ENCODE measurements at places on chromosomes 4 and X. TPM values are rescaled to one million over a fixed set of nuclear protein-coding genes. Genes with fewer than 3 reads are reported as not detected.

GRCh38 chr4:47251348-47252135, 212.0 kb downstream of the COMMD8 start:
- H3K27me3 ChIP-seq: no peaks in the 10 kb centered on the region
- H3K4me3 ChIP-seq: no peak overlapping the region
- no peak for DNase-seq
- H3K36me3 ChIP-seq: no peaks in the 10 kb centered on the region
- H3K27ac ChIP-seq: no peak overlapping the region
- H3K4me1 ChIP-seq: no peaks in the 10 kb centered on the region

- peak overlapping the region; percentile 49 for H3K27ac ChIP-seq
- DNase-seq: no peak
- H3K4me1 ChIP-seq: peaks cover 24% of the 10 kb centered on the region
Observed at GRCh38 chr4:158817562-158818296, 48.9 kb downstream of the FNIP2 start.

DNA sequence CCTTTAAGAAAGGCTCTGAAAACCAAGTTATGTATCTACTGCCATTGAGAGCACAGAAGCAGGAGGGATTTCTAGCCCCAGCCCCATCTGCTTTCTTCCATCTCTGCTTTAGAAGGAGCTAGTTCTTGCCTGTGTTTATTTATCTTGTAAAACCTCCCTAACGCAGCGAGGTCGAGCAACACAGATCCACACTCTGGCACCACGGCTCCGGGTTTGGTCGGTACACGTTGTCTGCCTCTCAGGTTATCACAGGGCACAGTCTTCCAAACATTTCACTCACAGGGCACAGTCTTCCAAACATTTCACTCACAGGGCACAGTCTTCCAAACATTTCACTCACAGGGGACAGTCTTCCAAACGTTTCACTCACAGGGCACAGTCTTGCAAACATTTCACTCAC, 69.7 kb upstream of the TLR3 start:
- no peaks in the 10 kb centered on the region for H3K27me3 ChIP-seq
- H3K36me3 ChIP-seq: no peaks in the 10 kb centered on the region
- no peak overlapping the region for H3K4me3 ChIP-seq
- DNase-seq: no peak
- H3K4me1 ChIP-seq: no peaks in the 10 kb centered on the region

- no peak overlapping the region for H3K27ac ChIP-seq
- no peaks in the 10 kb centered on the region for H3K4me1 ChIP-seq
- H3K36me3 ChIP-seq: no peaks in the 10 kb centered on the region
- H3K27me3 ChIP-seq: no peaks in the 10 kb centered on the region
Observed at GRCh38 chrX:136076942-136077341, 70.4 kb upstream of the FHL1 start.

- no peaks in the 10 kb centered on the region for H3K36me3 ChIP-seq
- no peak overlapping the region for H3K4me3 ChIP-seq
- H3K4me1 ChIP-seq: peaks cover 9% of the 10 kb centered on the region
- H3K27me3 ChIP-seq: no peaks in the 10 kb centered on the region
- H3K27ac ChIP-seq: no peak overlapping the region
- no peak for DNase-seq
Observed at GRCh38 chr4:138266948-138267347, 24.8 kb upstream of the SLC7A11 start.

DNA sequence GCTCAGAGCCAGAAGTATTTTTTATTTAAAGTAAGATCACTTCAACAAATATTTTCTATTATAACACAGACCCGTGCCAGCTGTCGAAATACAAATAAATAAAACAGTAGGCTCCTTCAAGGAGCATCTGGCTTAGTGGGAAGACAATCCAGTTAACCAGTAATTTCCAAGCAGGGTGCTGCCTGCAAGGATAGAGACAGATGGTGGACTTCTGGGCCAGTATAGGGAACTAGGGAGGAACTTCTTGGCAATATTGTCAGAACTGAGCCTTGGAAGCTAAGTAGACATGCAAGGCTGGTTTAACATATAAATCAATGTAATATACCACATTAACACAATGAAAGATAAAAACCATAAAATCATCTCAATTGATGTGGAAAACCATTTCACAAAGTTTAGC, 17.0 kb upstream of the MTMR1 start:
- H3K27me3 ChIP-seq: no peaks in the 10 kb centered on the region
- DNase-seq: no peak
- no peak overlapping the region for H3K4me3 ChIP-seq
- no peak overlapping the region for H3K27ac ChIP-seq
- H3K36me3 ChIP-seq: no peaks in the 10 kb centered on the region

DNA sequence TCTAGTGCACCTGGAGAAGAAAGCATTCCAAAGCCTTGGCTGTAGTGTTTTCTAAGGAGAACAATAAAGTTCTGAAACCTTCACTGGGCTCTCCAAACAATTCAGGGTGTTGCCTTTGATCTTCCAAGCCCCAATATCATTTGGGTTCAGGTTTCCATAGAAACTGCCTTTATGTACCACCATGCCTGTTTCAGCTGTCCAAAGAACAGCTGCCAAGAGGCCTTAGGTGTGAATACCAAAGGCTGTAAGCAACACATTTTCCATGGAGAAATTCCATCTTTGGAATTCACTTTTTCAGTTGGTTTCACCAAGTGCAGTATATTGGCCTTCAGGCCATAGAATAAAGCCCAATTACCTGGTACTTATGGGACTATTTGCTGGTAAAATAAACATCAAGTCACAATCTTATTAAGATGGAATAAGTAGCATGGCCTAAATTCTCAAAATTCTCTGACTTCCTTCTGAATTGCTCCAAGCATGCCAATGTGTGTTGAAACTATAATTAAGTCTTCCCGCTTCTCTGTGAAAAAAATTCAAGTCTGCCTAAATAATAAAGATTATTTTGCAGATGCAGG, 61.9 kb downstream of the COX18 start:
- H3K4me1 ChIP-seq: no peaks in the 10 kb centered on the region
- H3K4me3 ChIP-seq: no peak overlapping the region
- H3K36me3 ChIP-seq: no peaks in the 10 kb centered on the region
- H3K27ac ChIP-seq: no peak overlapping the region
- H3K27me3 ChIP-seq: peaks cover 5% of the 10 kb centered on the region

- no peak overlapping the region for H3K27ac ChIP-seq
- no peak overlapping the region for H3K4me3 ChIP-seq
- no peaks in the 10 kb centered on the region for H3K27me3 ChIP-seq
- no peaks in the 10 kb centered on the region for H3K4me1 ChIP-seq
Observed at GRCh38 chr4:70940134-70940533, 38.0 kb downstream of the MOB1B start.

DNA sequence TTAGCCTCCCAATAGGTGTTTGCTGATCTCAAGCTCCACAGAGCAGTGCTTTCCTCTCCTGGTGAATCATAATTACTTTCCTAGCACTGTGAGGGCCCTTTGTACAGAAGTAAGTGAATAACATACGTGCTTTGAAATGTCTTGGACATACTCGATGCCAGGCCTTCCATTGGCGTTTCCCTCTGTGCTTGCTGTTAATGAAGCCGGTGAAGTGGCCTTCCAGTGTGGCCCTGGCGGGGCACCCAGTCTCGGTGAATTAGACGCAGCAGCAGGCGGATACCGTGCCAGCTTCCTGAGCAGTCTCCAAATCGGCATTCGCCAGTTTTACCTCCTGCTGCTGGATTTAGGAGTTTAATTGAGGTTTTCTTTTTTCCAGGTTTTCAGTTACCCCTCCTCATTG, 132.3 kb downstream of the HMX1 start:
- H3K4me3 ChIP-seq: no peak overlapping the region
- no peaks in the 10 kb centered on the region for H3K4me1 ChIP-seq
- H3K27ac ChIP-seq: no peak overlapping the region
- 0 out of 2 replicates have a peak, but pooled peaks cover 16% of the 10 kb centered on the region for H3K27me3 ChIP-seq
- DNase-seq: no peak

DNA sequence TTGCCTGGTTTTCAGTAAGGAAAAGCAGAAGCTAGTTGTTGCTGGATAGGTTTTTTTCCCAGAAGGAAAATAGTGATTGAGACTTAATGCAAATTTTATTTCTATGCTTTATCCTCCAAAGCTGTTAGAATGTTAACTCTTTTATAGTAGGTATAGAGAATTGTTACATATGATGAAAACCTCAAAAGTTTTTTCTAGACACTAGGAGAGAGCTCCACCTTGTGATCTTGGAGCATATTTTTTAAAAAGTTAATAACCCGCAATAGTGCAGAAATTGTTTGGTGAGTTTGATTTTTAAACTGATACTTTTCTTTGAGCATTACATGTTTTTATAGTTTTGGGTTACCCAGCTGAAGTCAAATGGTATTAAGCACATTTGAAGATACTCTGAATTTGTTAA, 56.5 kb downstream of the STAG2 start:
- H3K27ac ChIP-seq: no peak overlapping the region
- peak; percentile 31 for DNase-seq
- no peaks in the 10 kb centered on the region for H3K36me3 ChIP-seq

DNA sequence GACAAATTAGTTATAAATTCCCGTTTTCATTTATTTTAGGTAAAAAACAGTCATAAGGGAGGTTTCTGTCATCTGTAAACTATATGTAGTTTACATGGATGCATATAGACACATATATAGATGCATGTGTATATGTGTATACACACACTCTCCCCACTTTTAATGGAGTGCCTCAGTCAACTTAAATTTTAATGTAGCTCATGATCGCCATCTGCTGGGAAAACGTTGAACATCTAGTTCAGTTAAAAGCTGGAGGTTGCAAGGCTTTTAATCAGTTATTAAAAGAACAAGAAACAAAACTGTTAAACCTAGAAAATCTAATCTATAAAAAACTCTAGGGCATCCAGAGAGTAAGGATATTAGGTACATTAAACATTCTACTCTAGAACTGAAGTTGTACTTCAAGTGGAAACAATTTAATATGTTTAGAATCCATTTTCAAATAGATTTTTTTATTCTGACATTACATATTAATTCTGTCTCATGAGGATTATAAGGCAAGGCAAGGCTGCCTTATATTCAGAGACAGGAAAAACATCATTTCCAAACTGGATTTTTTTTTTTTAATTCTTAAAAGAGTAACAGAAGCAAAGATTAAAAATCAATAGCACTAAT, 122.6 kb downstream of the SHISA3 start:
- H3K27ac ChIP-seq: no peak overlapping the region
- peak; percentile 81 for DNase-seq
- H3K4me1 ChIP-seq: no peaks in the 10 kb centered on the region
- no peaks in the 10 kb centered on the region for H3K36me3 ChIP-seq
- no peaks in the 10 kb centered on the region for H3K27me3 ChIP-seq

GRCh38 chr4:85836588-85837438, 361.9 kb downstream of the ARHGAP24 start:
- H3K4me1 ChIP-seq: no peaks in the 10 kb centered on the region
- no peaks in the 10 kb centered on the region for H3K36me3 ChIP-seq
- no peak for DNase-seq
- no peak overlapping the region for H3K27ac ChIP-seq
- H3K27me3 ChIP-seq: no peaks in the 10 kb centered on the region

DNA sequence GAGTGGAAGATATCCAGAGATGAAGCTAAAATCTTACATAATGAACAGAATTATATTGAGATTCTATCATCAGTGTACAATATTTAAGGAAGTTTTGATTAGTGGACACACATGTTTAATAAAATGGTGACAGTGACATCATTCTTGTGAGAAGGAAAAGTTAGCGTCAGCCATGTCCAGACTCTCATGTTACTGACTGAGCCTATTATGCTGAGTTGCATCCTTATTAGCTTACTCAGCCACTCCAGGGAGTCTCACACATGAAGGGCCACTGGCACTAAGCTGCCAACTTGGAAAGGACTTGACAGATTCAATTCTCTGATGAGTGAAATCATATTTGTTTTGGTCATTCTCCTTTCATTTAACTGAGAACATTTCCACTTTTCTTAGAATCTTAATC, 170.6 kb downstream of the BANK1 start:
- no peak overlapping the region for H3K27ac ChIP-seq
- no peaks in the 10 kb centered on the region for H3K36me3 ChIP-seq
- no peak overlapping the region for H3K4me3 ChIP-seq
- DNase-seq: no peak
- no peaks in the 10 kb centered on the region for H3K27me3 ChIP-seq

GRCh38 chr4:173503330-173504180, 26.5 kb downstream of the HAND2 start:
- DNase-seq: no peak
- no peak overlapping the region for H3K27ac ChIP-seq
- no peaks in the 10 kb centered on the region for H3K36me3 ChIP-seq

DNA sequence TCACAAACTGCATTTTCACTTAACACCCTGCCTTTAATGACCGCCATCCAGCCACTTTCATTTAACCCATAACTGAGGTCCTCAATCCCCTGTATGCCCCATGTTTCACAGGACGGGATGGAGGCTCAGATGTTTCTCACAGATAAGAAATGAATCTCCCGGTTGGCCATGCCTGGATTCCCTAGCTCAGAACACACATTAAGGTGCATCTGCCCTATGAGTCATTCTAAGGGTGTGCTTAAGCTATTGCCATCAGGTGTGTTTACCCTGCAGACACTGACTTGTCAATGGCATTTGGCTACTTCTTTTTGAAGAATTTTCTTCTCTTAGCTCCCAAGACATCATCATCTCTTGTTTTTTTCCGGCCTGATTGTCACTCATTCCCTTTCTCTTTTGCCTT, 222.6 kb upstream of the SMIM31 start:
- H3K27ac ChIP-seq: no peak overlapping the region
- H3K4me3 ChIP-seq: no peak overlapping the region
- no peaks in the 10 kb centered on the region for H3K4me1 ChIP-seq
- peak; percentile 35 for DNase-seq
- H3K36me3 ChIP-seq: no peaks in the 10 kb centered on the region
- no peaks in the 10 kb centered on the region for H3K27me3 ChIP-seq

DNA sequence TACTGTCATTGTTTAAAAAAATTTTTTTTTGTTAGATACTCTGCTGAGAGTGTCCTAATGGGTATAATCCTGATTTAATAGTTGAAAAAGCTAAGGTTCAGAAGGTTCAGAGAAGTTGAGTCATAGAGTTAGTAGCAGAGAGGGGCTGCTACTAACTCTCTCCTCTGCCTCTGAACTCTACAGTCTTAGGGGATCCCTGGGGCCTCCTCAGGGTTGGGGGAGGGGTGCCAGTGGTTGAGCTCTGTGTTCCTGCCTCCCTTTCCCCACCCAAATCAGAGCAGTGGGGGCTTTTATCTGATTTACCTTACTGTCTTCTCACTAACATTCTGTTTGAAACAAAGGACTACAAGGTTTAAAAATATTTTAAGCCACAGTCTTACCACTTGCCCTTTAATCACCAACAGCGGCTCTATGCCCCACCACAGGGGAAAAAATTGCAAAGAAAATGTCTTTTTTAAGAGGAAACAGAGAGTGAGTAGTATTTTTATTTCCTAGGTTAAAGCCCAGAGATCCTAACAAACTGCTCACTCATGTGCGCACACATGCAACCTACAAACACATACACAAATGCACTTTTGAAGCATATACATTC, 102.2 kb upstream of the ATP6AP2 start:
- DNase-seq: no peak
- peaks cover 10% of the 10 kb centered on the region for H3K27me3 ChIP-seq
- H3K4me3 ChIP-seq: no peak overlapping the region
- H3K36me3 ChIP-seq: no peaks in the 10 kb centered on the region

The NLGN4X gene
- total RNA-seq: not detected

The NXF2 gene
- not detected for total RNA-seq

The ENOPH1 gene
- 37.5 TPM for total RNA-seq

The GSTCD gene
- 15.4 TPM for total RNA-seq

The OPN1MW3 gene
- not detected for total RNA-seq

The MAGEA2 gene
- not detected for total RNA-seq

The GLRA3 gene
- not detected for total RNA-seq

The CT55 gene
- not detected for total RNA-seq

The PAGE4 gene
- not detected for total RNA-seq
